Activated naive CD8-positive, alpha-beta T cell treated with anti-CD3 and anti-CD28 coated beads, Interleukin-2, amount 50 U/mL, for 24 hours (primary cell): ENCODE measurements at places on chromosomes 2 and 18.

DNA sequence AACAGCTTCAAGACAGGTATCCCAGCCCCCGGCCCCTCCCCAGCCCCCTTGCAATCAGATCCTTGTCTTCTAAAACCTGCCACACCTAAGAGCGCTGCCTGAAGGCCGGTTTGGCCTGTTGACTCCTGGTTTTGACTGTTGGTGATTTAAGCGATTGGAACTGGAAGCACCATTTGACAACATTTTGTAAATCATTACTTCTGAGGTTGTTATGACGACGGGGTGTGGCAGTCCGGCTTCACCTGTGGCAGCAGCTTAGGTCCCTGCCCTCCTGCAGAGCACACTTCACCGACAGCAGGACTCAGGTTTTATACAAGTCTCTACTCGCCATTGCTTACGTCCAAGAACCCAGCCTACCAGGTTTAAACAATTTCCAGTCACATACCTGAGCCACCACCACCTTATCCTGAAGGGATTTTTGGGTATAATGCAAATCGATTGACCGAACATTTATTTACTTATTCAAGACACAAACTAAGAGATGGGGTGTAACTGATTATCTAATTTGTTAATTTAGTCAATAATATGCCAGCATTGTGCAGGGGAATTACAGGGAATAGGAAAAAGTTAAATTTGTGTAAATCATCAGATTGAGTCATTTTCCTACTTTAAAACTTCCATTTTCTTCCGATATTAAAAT lies 707 bp upstream of the DGUOK start:
- DNase-seq, result no peak

DNA sequence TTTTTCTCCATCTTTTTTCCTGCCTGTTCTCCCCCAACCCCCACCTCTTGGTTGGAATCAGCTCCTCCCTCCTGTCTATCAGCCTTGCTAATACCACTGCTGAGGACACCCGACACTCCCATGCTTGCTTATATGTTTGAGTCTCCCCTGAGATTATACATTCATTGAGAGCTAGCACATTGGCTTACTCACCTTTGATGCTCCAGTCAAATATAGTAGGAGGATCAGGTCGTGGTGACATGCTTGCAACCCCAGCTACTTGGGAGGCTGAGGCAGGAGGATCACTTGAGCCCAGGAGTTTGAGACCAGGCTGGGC lies 91.5 kb upstream of the CCBE1 start:
- DNase-seq, result no peak

GRCh38 chr2:185433824-185434223 lies 304.8 kb upstream of the FSIP2 start:
- DNase-seq, result no peak

DNA sequence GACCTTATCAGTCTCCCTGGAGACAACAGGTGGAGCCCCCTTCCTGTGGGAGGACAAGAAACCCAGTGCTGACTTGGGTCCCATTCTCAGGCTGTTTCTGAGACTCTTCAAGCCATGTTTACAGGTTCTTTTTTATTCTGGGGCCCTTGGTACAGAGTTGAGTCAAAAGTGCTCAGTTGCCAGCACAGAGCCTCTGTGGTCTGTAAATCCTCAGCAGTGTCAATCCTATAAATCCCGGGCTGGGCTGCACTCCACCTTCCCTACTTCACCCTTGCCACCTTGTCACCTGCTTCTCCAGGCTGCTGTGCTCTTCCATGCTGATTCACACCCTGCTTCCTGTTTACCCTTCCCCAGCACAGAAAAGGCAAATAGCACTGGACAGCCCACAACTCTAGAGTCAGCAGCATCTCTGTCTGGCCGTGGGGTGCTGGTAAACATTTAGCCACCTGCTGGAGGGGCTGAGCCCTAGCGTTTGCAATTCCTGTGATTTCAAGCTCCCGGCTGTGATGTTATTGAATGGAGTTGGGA lies 74.7 kb downstream of the TNFRSF11A start:
- no peak for DNase-seq

DNA sequence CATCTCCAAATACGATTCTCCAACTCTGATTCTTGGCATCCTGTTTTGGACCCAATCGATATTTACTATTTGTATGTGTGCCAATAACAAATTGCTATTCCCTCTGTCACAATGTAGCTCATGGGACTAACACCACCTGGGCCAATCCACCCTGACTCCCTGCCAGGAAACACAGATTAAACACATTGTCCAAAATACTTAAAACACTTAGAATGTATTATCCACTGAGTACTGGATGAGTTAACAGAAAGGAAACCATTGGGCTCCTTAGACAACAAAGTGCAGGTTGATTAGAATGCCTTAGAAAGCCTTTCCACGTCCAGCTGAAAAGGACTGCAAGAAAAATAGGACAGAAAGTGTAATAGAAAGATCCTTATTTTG lies 79.4 kb upstream of the ARHGAP28 start:
- no peak for DNase-seq

GRCh38 chr18:24942144-24942543 lies 409.8 kb downstream of the ZNF521 start:
- no peak for DNase-seq

DNA sequence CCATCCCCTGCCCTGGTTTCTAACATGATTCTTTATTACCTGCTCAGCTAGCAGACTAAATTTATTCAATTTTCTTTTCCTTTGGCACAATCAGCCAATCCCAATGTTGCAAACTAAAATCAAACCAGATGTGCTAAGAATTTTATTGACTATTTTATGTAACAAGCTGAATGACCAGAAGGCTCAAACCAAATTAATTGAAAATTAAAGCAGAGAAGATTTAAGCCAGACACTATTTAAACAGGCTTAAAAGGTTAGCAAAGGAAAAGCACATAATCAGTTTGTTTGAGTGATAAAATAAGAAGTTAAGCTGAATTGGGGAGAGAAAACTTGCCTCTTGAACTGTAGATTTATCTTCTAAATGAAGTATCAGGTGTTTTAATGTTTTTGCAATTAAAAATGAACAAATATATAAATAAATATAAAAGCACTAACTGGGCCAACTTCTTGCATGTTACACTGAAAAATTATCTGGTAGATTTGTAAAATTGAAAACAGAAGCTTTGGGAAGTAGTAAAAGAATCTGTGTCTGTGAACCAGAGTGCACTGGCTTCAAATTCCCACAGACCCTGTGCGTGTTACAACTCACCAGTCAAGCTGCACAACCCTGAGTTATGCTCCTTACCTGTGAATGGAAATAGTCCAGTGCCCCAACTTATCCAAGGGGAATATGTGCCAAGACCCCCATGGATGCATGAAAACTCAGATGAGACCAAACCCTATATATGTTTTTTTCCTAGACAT lies 283.4 kb downstream of the CNTNAP5 start:
- no peak for DNase-seq

- DNase-seq, result no peak
These were observed 50.5 kb upstream of the ITPRID2 start for GRCh38 chr2:181841079-181841478.

GRCh38 chr2:171763602-171764001 lies 76.3 kb downstream of the DYNC1I2 start:
- no peak for DNase-seq

DNA sequence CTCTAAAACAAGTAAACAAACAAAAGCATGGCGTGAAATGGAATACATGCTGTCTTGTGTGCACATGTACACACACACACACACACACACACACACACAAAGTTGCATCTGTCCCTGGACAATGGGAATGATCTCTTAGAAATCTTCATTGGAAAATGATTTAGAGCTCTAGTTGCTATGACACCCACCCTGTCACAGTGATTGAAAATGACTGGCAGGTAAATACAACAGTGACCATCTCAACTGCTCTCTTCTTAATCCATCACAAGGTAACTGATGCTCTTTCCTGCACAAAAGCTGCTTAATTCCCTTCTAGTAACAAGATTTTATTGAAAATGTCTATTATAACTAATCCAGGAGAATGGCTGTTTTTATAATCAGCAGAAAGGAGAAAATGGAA lies 1011.7 kb upstream of the GYPC start:
- DNase-seq, result no peak

DNA sequence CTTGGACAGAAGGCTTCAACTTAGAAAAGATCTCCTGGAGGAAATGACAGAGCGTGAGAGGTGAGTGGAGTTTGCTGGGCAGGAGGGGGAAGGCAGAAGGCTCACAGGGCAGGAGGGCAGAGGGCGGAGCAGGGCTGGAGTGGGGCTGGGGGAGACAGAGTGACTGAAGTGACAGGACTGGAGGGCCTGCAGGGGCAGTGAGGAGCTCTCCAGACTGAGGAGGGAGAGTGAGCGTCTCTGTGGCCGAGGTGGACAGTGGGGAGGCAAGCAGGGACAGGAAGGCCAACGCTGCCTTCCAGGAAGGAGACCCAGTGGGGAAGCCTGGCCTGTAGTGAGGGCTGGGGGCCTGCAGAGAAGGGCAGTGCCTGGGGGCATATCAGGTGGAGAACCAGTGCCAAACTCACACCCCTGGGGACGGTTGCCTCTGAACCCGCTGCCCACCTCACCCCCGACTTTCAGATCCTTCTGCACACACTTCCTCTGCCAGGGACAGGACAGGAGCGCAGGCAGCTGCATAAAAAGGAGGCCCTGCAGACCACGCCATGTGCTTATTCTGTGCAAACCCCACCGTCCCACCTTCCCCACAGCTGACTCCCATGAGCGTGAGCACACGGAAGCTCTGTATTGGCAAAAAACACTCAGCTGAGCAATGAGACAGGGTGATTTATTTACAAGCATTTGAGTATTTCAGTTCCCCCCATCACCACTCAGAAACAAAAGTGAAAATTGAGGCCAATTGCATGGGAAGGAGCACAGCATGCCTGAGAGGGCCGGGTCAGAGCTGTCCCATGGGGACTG lies 244.3 kb downstream of the FAM210A start:
- DNase-seq, result no peak

GRCh38 chr2:149564983-149565382 lies 22.6 kb downstream of the MMADHC start:
- DNase-seq, result no peak

DNA sequence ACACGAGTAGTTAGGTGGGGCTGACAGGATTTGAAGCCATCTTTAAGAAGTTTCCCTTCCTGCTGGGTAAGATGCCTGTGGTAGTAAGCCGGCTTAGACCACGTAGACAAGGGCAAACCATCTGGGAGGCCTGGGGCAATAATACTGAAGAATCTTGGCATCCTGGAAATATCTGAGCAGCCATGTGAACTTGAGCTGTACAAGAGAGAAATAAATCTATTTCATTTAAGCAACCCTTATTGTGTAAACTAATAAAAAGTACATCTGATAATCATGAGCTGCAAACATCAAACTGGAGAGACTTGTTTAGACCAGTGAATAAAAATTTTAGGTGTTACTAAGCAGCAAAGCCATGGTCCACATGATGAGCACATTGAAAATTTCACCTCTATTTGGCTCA lies 11.4 kb upstream of the CETN1 start:
- no peak for DNase-seq

DNA sequence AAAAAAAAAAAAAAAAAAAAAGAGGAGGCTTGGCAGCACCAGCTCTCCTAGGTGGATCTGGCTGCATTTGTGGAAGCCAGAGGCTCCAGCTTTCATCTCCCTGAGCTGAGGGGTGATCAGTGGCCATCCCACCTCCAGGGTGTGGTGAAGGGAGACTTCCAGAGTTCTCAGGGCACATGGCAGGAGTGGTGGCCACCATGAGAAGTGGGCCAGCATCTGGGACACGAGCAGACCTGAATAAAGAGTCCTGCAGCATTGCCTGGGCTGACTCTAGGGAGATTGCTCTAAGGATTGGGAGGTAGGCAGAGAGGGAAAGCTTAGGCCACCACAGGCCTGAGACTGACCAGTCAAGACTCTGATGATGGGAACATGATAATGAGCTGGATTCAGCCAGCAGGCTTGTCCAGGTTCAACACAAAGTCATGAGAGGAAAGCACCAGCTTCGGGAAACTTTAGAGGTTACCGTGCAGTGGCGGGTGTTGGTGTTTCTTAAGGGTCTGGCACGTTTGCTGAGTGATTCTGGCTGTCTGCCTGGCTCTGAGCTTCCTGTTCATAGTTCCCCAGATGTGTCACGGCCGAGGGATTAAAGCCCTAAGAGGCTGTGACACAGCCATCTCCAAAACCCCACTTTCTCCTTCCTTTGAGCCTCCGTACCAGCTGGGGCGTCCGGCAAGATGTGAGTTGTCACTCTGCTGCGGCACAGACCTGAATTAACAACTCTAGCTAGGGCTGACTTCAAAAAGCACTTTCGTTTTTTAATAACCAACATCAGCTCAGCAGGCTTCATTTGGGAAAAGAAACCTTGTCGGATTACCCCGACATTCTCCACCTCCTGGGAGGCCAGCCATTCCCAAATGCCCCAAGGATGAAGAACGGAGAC lies 38.3 kb upstream of the IL1R1 start:
- DNase-seq, result peak; percentile 64

DNA sequence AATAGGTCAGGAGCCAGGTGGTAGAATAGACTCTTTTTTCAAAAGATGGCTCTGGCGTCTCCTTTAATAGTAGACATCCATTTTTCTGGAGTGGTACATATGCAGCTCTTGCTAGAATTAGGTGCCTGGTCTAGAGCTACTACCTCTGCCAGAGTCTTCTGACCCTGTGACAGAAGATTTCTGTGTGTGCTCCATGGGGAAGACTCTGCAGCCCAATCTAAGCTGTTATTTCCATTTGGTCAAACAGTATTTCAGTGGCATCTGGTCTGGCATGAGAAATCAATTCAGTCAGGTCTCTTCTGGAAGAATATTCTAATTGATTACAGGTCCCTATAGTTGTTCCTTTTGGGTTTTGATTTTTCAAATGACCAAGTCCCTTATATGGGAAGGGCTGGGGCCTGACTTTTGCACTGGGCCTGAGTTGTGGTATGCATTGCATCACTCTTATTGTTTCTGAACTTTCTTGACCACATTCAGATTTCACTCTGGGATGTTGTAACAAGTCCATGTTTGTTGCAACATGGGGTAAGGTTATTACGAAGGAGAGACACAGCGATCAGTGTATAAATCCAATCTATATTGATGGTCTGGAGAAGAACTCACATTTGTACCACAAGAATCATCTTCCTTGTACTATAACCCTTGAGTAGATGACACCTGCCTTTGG lies 12.1 kb downstream of the MXD1 start:
- DNase-seq, result no peak

GRCh38 chr2:154480521-154480920 lies 218.0 kb upstream of the KCNJ3 start:
- DNase-seq, result no peak

- peak; percentile 40 for DNase-seq
These were observed 47.8 kb downstream of the ZAP70 start for GRCh38 chr2:97761192-97761591.

GRCh38 chr2:222731201-222731621 lies 59.8 kb downstream of the MOGAT1 start:
- no peak for DNase-seq

GRCh38 chr2:27887830-27888229 lies 2.4 kb downstream of the RBKS start:
- no peak for DNase-seq
